ENCODE measurements at places on chromosomes 16 and 17. TPM values are rescaled to one million over a fixed set of nuclear protein-coding genes. Genes with fewer than 3 reads are reported as not detected.

DNA sequence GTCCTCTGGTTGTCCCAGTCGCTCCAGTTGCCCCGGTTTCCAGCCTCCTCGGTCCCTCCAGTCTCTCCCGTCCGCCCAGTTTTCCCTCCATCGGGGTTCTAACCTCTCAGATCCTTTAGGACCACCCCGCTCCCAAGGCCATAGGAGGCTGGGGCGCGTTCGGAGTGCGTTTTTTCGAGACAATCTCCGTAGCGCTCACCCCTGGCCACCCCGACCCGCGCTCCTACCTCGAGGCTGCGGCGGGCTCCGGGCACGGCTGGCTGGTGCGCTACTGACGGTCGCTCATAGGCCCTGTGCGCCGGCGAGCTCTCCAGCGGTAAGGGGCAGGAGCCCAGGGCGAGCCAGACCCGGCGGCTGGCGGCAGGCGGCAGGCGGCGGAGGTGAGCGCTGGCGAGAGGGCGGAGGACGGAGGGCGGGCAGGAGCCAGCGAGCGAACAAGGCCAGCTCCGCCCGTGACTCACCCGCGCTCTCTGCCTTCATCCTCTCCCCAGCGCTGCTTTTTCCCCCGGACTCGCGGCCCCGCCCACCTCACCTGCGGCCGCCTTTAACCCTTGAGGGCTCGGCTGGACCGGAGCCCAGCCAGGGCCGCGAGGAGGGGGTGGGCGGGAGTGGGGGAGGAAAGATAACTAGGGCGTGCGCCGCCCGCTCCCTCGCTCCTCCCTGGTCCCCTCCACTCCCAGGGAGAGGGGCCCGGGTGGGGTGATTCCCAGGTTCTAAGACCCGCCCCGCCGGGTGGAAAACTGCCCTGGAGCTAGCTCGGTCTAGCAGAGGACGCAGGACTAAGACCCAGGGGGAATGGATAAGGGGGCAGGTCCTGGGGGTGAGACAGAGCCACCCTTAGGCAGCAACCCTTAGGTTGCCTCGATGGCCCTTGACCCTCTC, at the start of gene SP6:
Gene SP6, minus strand, starts transcription at position 472 of the 882 bp plus-strand sequence. CDS start 2,734 bp downstream, outside the sequence.
- peak; percentile 86 for DNase-seq
- peak within 1 kb of the TSS; percentile 64 for H3K4me3 ChIP-seq
- peaks cover 27% of the 10 kb centered on the region for H3K4me1 ChIP-seq
- no peaks in the 10 kb centered on the region for H3K36me3 ChIP-seq
- H3K27ac ChIP-seq = no peak within 1 kb of the TSS

The ITGAE gene
- total RNA-seq = 33.9 TPM

The FLYWCH1 gene
- total RNA-seq = 63.9 TPM

The CCDC182 gene
- not detected for total RNA-seq

GRCh38 chr17:45231481-45232116, 9.9 kb downstream of the FMNL1 start:
- no peaks in the 10 kb centered on the region for H3K27me3 ChIP-seq
- H3K4me1 ChIP-seq = peaks cover 81% of the 10 kb centered on the region
- DNase-seq = peak; percentile 72
- peak overlapping the region; percentile 94 for H3K27ac ChIP-seq

DNA sequence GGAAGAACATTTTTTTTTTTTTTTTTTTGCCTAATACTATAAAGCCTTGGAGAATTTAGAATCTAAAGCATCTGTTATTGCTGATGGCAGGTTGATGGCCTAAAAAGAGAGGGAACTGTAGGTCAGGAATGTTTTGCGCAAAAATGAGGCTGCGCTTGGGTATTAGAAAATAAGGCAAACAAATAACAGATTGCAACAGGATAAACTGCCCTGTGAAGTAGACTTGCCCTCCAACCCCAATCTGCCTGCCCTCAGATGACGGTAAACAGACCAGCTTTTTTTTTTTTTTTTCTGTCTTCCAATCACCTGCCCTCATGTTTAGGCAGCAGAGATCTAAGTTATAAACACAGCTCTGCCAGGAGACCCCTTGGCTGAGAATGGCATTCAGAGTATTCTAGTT, 3.8 kb upstream of the DHX8 start:
- no peak for DNase-seq
- no peak overlapping the region for H3K27ac ChIP-seq
- peaks cover 6% of the 10 kb centered on the region for H3K36me3 ChIP-seq
- no peaks in the 10 kb centered on the region for H3K27me3 ChIP-seq
- H3K4me1 ChIP-seq = peaks cover 13% of the 10 kb centered on the region

The CPHXL2 gene
- total RNA-seq = not detected

The MT1H gene
- total RNA-seq = not detected

DNA sequence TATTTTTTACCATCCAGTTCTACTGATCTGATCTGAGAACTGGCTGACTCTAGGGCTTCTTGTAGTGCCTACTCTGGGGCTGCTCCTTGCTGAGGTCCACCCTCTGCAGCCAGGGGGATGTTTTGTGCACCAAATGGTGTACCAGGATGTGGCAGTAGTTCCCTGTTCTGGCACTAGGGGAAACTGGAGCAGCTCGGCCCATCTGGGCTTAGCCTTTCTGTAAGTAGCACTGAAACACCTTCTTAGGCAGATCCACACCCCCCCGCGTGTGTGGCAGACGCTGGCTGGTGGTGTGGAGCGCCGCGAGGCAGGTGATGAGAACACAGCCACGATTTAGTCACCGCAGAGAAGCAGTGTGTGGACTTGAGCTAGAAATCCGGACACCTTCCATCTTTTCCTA, 17.0 kb downstream of the DUSP14 start:
- DNase-seq = peak; percentile 73
- H3K27ac ChIP-seq = no peak overlapping the region
- H3K4me3 ChIP-seq = no peak overlapping the region
- H3K4me1 ChIP-seq = peaks cover 12% of the 10 kb centered on the region

DNA sequence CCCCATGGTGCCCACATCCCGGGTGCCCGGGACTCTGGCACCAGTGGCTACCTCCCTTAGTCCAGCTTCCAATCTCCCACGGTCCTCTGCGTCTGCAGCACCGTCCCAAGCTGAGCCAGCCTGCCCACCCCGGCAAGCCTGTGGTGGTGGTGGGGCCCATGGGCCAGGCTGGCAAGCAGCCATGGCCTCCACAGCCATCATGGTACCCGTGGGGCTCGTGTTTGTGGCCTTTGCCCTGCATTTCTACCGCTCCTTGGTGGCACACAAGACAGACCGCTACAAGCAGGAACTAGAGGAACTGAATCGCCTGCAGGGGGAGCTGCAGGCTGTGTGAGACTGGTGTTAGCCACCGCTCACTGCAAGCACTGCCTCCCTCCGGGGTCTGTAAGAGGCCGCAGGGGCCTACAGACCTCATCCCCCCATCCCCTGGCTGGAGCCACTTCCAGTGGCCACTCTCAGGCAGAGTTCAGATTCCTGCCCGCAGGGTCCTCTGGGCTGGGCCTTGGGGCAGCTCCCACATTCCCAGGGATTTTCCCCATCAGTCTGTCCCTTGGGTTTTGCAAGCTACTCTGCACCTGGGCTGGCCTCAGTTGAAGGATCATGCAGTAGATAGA, 3.9 kb upstream of the SETD1A start:
- H3K4me1 ChIP-seq = peaks cover 27% of the 10 kb centered on the region
- no peaks in the 10 kb centered on the region for H3K27me3 ChIP-seq
- peaks cover 5% of the 10 kb centered on the region for H3K36me3 ChIP-seq
- H3K27ac ChIP-seq = no peak overlapping the region
- H3K4me3 ChIP-seq = no peak overlapping the region

- H3K27ac ChIP-seq = no peak overlapping the region
- H3K36me3 ChIP-seq = no peaks in the 10 kb centered on the region
- H3K27me3 ChIP-seq = no peaks in the 10 kb centered on the region
- no peak overlapping the region for H3K4me3 ChIP-seq
- no peaks in the 10 kb centered on the region for H3K4me1 ChIP-seq
Measured at GRCh38 chr16:85437166-85438052, 175.7 kb upstream of the GSE1 start.

- no peaks in the 10 kb centered on the region for H3K36me3 ChIP-seq
- no peak for DNase-seq
- H3K4me3 ChIP-seq = no peak overlapping the region
- no peaks in the 10 kb centered on the region for H3K4me1 ChIP-seq
- no peaks in the 10 kb centered on the region for H3K27me3 ChIP-seq
Measured at GRCh38 chr17:9802294-9802693, 10.9 kb upstream of the DHRS7C start.

DNA sequence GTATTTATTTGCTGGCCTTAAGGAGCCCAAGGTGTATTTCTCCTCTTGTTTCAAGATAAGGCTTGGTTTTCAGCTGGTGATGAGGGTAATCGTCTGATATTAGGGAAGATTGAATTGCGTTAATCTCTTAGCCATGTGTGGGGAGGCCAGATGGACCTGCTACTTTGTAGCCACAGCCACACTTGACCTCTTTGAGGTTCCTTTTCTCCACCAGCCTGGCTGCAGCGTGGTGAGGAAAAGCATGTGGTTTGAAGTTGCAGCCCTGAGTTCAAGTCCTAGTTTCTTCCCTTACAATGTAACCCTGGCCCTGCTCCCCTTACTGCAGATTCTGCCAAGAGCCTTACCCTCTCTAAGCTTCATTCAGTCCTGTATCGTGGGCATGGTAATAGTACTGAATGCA, 3.1 kb downstream of the MINK1 start:
- peaks cover 28% of the 10 kb centered on the region for H3K36me3 ChIP-seq
- H3K27ac ChIP-seq = peak overlapping the region; percentile 13
- peaks cover 2% of the 10 kb centered on the region for H3K27me3 ChIP-seq
- peaks cover 55% of the 10 kb centered on the region for H3K4me1 ChIP-seq
- DNase-seq = no peak

GRCh38 chr17:4433515-4434031, at the start of gene SPNS3:
Gene SPNS3 (plus strand): TSS chr17:4433940. CDS start chr17:4433968, 28 bp downstream.
- peak; percentile 79 for DNase-seq
- H3K4me3 ChIP-seq = peak within 1 kb of the TSS; percentile 55
- H3K27ac ChIP-seq = peak within 1 kb of the TSS; percentile 62
- H3K4me1 ChIP-seq = peaks cover 28% of the 10 kb centered on the region

The RGS9 gene
- 3.1 TPM for total RNA-seq

GRCh38 chr17:60926466-60927183, 249.0 kb downstream of the BCAS3 start:
- no peak overlapping the region for H3K4me3 ChIP-seq
- no peaks in the 10 kb centered on the region for H3K27me3 ChIP-seq
- no peak for DNase-seq
- no peak overlapping the region for H3K27ac ChIP-seq

- DNase-seq = no peak
- peaks cover 4% of the 10 kb centered on the region for H3K4me1 ChIP-seq
- H3K27ac ChIP-seq = peak overlapping the region; percentile 37
- peaks cover 7% of the 10 kb centered on the region for H3K36me3 ChIP-seq
Measured at GRCh38 chr17:74839990-74840852, 19.5 kb downstream of the GRIN2C start.

The ZSCAN10 gene
- total RNA-seq = not detected

The FA2H gene
- total RNA-seq = not detected

The ZFPM1 gene
- 19.3 TPM for total RNA-seq

The TVP23A gene
- not detected for total RNA-seq

GRCh38 chr17:44350733-44351226, 5.7 kb downstream of the GRN start:
- DNase-seq = peak; percentile 92
- peaks cover 5% of the 10 kb centered on the region for H3K36me3 ChIP-seq
- H3K27ac ChIP-seq = no peak overlapping the region
- peaks cover 11% of the 10 kb centered on the region for H3K4me1 ChIP-seq
- H3K4me3 ChIP-seq = no peak overlapping the region
- peaks cover 4% of the 10 kb centered on the region for H3K27me3 ChIP-seq

DNA sequence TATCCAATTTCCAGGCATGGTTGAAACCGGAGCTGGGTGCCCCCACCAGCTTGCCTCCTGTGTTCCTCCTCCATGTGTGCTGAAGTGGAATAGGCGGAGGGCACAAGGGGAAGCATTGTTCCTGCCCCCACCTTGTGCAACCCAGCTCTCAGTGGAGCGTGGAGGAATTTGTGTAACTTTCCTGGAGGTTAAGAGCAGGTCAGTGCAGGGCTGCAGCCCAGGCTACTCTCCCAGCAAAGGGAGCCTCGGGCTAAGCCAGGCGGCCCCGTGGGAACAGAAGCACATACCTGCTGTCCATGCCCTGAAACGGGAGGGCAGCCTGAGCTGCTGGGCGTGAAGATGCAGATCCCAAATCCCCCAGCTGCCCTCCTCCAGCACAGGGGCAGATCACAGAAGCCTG, 158.8 kb upstream of the LHX1 start:
- DNase-seq = no peak
- no peaks in the 10 kb centered on the region for H3K4me1 ChIP-seq
- H3K27me3 ChIP-seq = peaks cover 11% of the 10 kb centered on the region
- no peaks in the 10 kb centered on the region for H3K36me3 ChIP-seq
- no peak overlapping the region for H3K4me3 ChIP-seq

- H3K36me3 ChIP-seq = peaks cover 73% of the 10 kb centered on the region
- peaks cover 11% of the 10 kb centered on the region for H3K4me1 ChIP-seq
- H3K4me3 ChIP-seq = no peak overlapping the region
- H3K27ac ChIP-seq = no peak overlapping the region
Measured at GRCh38 chr17:48181653-48182052, 74.1 kb downstream of the SNX11 start.

Measured in activated CD4-positive, alpha-beta T cell treated with anti-CD3 and anti-CD28 coated beads, Interleukin-2, amount 10 ng/mL, durations not matched to agents 24 days and 14 days (primary cell).